ENCODE measurements at places on chromosomes 5 and 9. TPM values are rescaled to one million over a fixed set of nuclear protein-coding genes. Genes with fewer than 3 reads are reported as not detected.

The BARHL1 gene
- not detected for polyA plus RNA-seq

The CEP78 gene
- 3.9 TPM for polyA plus RNA-seq

The HACD4 gene
- 0.31 TPM for polyA plus RNA-seq

The KIF2A gene
- 6.3 TPM for polyA plus RNA-seq

The BTNL9 gene
- polyA plus RNA-seq, result 4.8 TPM

The TAF1L gene
- polyA plus RNA-seq, result not detected

The PCDH1 gene
- 9.3 TPM for polyA plus RNA-seq

The PCDHGA11 gene
- polyA plus RNA-seq, result 0.25 TPM

The PCDHB3 gene
- polyA plus RNA-seq, result 0.09 TPM

The DDX4 gene
- polyA plus RNA-seq, result not detected

The NSD1 gene
- polyA plus RNA-seq, result 5.3 TPM

The SETD9 gene
- polyA plus RNA-seq, result 10.1 TPM

The RMRP gene
- 5.3 TPM for polyA plus RNA-seq

The PCDHB15 gene
- polyA plus RNA-seq, result 0.52 TPM
